A172 (cell line): ENCODE measurements at places on chromosomes 6 and 20.

DNA sequence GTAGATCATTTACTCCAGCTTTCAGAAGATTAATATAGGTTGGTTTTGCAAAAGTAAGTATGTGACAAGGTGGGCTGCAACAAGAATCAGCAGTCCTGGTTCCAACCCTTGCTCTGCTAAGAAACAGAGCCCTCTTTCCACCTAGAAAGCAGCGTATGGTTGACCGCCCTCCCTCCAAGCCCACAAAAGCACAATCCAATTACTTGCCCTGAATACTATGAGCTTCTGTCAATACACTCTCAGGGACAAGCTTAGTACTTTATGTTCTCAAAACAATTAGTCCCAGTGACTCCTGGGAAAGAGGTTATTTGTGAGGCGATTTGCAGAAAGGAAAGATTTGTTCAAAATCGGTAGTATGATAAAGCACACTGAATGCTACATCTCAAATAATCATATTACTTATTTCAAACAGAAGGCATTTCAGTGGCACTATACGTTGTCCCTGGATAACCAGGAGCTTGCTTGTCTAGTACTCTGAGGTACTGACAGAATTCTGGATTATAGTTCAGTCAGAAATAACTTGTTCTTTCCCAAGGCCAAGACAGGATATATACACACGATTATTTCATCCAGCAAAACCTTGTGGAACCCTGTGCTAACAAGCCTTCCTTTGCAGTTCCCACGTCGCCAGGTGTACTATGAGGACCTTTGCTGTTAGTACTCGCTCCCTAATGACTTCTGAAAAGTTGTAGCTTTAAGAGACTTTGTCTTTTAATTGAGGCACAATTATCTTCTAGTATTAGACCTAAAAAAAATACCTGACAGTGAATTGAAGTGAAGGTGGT lies 96.9 kb upstream of the ADTRP start:
- DNase-seq: no peak

- DNase-seq: no peak
Measured at GRCh38 chr6:19519941-19520340, 317.2 kb upstream of the ID4 start.

DNA sequence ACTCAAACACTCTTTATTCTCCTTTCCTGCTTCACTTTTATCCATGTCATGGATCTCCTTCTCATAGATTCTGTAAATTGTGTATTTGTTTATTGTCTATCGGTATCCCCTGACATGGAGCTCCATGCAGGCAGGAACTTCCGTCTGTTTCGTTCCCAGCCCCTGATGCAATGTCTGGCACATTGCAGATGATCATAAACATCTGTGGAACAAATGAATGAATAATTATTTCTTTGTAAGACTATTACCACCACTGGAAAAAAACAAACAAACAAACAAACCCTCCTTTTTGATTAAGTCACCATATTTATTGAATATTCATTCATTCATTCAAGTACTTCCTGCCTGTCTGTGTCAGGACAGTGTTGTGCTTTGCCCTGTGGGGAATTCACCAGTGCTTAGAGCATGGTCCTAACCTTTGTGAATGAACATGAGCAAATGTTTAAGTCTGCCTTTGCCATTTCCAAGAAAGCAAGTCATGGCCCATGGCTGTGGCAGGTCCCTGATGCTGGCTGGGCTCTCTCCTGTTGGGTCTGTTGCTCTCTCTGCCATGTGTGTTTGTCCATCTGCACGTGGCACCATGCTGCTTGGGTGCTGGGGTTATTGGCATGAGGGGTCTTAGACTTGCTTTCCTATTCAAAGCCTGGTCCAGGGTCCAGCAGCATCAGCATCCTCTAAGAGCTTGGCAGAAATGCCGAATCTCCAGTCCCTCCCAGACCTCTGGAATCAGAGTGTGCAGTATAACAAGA lies 47.5 kb upstream of the NAA20 start:
- DNase-seq: no peak

DNA sequence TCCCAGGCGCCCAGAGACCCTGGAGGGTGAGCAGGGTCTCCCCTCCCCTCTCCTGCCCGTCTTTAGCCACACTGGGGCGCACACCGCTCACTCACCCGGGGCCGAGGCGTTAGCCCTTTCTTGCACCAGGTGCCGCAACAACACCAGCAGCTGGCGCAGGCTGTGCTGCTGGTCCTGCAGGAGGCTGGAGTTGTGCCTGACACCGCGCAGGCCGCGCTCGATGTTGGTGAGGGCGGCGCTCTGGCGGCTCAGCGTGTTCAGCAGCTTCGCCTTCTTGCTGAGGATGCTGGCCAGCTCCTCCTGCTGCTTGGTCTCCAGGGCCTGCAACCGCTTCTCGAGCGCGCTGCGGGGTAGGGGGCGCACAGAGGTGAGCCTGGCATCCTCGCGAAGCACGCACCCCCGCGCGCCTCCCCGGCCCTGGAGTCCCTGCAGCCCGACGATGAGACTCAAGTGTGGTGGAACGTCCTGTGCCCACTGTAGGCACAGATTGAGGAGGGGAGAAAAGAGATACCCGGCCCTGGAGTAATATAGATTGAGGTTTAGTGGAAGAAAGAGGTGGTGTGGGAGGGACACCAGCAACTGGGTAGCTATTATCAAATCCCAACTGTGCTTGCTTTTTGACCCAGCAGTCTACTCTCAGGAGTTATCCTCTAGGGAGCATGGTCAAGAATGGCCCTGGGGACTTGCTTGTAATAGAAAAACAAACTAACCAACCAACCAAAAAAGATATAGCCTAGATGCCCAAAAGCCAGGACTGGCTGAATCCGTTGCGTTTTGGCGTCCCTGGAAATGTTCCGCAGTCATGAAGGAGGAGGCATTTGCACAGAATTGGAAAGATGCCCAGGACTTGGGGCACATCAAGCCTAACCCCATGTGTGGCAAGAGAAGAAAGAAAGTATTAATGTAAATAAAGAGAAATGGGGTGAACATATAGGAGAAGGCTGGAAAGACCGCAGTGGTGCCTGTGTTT lies 30.9 kb downstream of the ANGPT4 start:
- DNase-seq: no peak

- no peak for DNase-seq
Measured at GRCh38 chr20:35772563-35773058, 796 bp downstream of the PHF20 start.

- no peak for DNase-seq
Measured at GRCh38 chr6:134031696-134032255, 20.6 kb downstream of the SLC2A12 start.

GRCh38 chr6:6629402-6629801 lies 40.9 kb downstream of the LY86 start:
- peak; percentile 18 for DNase-seq

DNA sequence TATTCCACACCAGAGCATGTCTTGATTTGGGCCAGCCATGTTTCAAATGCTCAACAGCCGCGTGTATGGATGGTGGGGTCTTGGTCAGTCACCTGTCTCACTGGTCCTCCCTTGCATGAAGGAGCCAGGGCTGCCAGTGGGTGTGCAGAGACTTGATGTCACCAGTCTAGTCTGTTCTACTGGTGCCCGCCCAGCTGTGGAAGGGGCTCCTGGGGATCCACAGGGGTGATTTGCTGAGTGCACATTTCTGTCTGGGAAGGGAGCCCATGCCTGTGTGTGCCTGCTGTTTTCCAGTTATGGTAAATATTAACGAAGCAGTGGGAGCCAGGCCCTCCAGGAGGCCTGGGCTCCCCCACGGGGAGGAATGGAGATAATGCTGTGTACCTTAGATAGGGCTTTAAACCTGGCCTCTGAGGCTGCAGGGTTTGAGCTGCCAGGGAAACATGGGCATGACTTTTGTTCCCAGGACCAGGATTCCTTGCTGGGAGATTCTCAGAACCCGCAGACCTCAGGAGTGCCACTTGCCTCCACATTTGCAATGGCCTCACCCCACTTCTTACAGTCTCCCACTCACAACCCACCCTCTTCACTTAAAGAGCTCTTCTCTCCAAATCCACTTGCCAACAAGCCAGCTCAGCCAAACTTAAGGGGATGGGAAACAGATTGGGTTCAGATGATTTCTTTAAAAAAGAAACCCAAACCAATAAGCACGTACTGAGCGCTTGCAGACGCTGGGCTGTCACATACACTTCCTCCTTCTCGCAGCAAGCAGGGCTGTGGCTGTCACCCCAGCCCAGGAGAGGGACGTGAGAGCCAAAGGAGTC lies 54.1 kb downstream of the VEGFA start:
- DNase-seq: no peak

DNA sequence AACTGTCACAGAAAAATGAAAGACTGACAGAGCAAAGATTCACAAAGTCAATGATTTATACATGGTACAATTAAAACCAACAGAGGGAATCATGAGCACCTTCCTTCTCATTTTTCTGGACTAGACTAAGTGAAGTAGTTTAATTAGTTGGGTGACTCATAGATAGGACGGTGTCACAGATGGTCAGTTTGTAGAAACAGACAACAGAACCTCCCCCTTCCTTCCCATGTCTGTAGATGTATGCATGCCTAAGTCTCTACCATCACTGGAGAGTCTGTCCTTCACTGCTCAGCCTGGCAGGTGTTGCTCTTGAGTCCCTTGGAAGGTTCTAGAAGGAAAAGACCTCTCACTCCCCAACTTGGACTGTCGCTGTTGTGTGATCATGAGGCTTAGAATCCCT lies 75.4 kb upstream of the EEF1E1 start:
- DNase-seq: peak; percentile 59

DNA sequence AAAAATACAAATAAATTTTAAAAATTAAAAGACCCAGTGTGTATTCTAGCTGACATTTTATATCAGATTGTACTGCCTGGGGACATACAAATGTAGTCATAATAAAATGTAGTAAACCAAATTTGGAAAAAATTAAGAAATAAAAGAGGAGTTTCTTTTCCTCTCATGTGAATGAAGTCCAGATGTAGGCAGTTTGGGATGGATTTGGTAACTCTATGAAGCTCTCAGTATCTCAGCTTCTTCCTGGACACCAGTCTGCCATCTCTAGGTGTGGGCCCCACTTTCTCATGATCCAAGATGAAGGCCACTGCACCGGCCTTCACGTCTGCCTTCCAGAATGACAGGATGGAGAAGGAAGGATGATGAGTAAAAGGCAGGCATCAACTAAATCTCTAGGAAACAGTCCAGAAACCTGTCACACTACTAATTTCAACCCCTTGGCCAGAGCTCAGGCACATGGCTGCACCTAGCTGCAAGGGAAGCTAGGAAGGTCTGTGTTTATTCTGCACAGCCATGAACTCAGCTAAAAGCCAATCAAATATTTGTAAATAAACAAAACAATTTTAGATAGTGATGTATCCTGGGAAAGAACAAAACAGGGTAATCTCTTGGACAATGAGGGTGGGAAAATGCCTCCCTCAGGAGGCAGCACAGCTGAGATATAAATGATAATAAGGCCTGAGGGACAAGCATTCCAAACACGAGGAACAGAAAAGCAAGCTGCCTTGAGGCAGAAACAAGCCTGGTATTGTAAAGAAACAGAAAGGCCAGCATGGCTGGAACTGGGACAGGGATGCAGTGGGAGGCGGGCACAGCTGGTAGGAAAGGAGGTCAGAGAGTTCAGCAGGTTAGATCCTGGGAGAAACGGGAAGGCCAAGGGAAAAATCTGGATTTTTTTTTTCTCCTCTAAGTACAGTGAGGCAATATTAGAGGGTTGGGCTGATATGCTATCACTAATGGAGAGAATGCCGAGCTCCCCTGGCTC lies 88.5 kb upstream of the PTPN1 start:
- DNase-seq: no peak

DNA sequence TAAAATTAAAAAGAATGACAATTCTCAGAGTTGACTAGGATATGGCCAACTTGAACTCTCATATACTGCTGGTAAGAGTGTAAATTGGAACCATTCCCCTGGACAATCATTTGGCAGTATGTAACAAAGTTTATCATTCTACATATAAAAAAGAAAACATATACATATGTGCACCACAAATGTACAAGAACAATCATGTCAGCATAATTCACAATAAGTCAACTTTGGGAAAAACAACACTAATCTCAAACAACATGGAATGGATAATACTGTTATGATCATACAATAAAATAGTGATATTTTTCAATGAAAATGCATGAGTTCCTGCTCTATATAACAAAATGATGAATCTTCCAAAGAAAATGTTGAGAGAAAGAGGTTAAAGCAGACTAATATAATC lies 1078.7 kb upstream of the EPHA7 start:
- DNase-seq: no peak

DNA sequence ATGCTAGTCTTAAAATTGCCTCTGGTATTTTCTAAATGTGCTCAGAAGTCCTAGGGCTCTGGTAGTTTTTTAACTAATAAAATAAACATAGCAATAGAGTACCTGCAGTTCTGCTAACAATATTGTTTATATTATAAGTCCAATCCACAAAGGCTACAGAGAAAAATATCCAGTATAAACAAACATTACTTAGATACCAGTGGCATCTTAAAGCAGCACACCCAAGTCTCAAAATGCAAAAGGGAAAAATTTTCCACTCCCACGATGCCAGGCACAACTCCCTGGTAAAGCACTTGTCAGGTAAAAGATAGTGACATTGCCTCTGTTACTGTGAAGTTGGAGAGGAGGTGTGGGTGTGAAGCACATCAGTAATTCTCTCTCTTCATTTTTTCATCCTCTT lies 123.3 kb downstream of the OGFRL1 start:
- no peak for DNase-seq

- DNase-seq: no peak
Measured at GRCh38 chr6:126388104-126388598, 48.2 kb downstream of the CENPW start.

GRCh38 chr6:43728586-43728985 lies 41.0 kb upstream of the MRPS18A start:
- peak; percentile 60 for DNase-seq

GRCh38 chr6:72524011-72524645 lies 97.7 kb upstream of the KCNQ5 start:
- DNase-seq: no peak
